ENCODE measurements at places on chromosomes 7 and 10. TPM values are rescaled to one million over a fixed set of nuclear protein-coding genes. Genes with fewer than 3 reads are reported as not detected.

DNA sequence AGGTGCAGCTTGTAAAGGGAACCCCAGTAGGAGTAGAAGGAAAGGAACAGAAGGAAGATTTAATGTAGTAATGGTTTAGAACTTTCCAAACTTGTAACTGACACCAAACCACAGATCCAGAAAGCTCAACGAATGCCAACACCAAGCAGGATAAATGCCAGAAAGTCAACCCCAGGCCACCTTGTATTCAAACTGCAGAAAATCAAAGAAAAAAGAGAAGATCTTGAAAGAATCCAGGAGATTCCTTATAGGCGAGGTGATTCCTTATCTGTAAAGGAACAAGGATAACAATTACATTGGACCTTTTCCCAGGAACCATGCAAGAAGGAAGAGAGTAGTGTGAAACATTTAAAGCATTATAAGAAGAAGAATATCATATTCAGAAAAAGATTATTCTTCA lies 93.6 kb downstream of the NKX6-2 start:
- DNase-seq, result peak; percentile 83

- DNase-seq, result peak; percentile 26
These were observed 25.2 kb downstream of the LIPK start for GRCh38 chr10:88731296-88731695.

DNA sequence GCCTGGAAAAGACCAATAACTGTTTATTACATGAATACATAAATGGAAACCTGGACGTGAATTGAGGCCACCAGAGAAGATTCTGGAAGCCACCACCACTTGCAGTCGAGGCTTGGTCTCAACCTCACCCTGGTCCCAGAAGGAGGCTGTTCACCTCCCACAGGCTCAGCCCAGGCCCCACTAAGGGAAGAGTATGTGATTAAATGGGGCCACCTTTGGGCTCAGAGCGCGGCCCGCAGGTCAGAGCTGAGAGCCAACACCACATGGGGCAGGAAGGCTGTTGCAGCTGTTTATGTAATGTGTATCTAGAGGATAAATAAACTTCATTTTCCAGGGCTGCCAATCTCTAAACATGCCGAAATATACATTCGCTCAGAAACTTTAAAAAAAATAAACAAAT lies 17.6 kb upstream of the FGFR2 start:
- DNase-seq, result no peak

GRCh38 chr7:151040616-151041375 lies 7.5 kb upstream of the ASIC3 start:
- no peak for DNase-seq

DNA sequence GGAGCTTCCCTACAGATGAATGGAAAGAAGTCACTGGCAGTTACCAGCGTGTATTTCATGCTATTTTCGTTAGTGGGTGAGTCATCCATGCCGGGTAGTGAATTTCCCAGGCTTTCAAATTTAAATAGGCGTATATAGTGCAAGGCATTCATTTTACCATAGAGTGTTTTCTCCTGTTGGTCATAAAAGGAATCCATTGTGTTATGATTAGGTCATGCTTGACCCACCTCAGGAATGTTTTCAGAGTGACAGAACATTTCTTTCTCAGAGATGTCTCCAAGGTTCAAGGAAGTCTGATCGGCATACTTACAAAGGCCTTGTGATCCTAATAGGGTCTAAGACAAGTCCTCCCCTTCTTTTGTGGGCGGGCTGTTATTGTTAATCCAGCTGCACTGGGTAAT lies 110.7 kb downstream of the AKR1D1 start:
- peak; percentile 14 for DNase-seq

DNA sequence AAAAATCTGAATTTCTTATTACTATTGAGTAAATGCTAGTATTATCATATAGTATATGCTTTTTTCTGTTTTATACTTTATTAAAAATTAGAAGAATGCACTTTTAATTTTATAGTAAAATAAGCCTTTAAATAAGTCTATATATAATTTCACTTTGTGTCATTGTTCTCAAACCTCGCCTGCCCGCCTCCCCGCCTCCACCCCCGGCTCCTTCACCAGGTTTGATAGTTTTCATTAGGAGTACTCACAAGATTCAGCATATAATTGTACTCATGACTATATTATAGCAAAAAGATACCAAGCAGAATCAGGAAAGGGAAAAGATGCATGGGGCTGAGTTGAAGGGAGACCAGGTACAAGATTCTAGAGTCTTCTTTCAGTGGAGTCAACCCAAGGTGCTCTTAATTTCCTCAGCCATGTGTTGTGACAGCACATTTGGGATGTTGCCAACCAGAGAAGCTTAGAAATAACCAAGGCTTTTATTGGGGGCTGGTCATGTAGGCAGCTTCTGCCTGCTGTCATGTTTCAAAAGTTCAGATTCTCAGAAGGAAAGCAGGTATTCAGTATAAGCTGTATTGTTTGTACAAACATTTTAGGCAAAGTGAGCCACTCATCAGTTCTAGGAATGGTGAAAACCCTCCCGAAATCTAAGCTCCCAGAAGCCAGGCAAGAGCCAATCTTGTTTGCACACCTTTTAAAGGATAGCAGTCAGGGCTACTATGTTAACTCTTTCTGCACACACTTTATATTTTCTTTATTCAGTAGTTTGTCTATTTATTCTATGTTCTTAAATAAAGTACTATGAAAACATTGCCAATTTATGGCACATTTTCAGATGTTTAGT lies 12.3 kb downstream of the NHLRC2 start:
- no peak for DNase-seq

DNA sequence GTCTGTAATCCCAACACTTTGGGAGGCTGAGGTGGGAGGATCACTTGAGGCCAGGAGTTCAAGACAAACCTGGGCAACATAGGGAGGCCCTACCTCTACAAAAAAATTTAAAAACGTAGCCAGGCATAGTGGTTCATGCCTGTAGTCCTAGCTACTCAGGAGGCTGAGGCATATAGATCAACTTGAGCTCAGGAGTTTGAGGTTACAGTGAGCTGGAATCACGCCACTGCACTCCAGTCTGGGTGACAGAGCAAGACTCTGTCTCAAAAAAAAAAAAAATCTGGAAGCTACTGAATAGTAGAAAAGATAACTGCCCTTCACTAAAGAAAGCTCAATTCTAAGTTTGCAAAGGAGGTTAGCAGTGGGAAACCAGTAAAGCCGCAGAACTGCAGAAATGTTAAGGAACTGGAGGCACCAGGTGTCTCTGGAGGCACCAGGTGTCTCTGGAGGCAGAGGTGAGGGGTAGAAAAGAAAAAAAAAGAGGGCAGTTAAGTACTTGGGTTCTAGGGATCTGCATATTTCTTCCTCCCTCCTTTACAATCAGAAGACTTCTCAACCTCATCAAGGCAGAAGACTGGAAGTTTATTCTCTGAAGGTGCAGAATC lies 56.5 kb downstream of the RNLS start:
- no peak for DNase-seq

Gene KIF11
- total RNA-seq, result 4.5 TPM

Gene OGDHL
- under 0.01 TPM for total RNA-seq

Gene CHN2
- 0.81 TPM for total RNA-seq

Gene CUZD1
- 1.4 TPM for total RNA-seq
